Dermis blood vessel endothelial cell (primary cell): ENCODE measurements at places on chromosomes 3 and 15.

DNA sequence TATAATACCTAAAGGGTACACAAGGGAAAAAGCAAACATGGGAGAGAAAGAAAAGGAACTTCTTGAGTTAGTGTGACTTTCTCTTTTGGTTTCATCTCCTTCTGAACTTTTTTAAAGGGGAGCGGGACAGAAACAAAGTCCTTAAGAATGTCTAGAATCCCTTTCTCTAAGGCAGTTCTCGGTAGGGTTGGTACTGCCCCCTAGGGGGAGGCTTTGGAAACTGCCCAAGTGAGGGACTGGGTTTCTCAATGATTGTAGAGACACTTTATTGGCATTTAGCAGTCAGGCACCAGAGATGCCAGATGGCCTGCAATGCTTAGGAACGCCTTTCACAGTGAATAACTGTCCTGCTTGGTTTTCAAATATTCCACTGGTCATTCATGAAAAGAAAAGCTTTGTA lies 172.7 kb downstream of the WDR72 start:
- no peak for DNase-seq

GRCh38 chr3:58222161-58222724 lies 11.5 kb upstream of the DNASE1L3 start:
- DNase-seq: peak; percentile 47

GRCh38 chr15:90730290-90730689 lies 13.1 kb downstream of the BLM start:
- no peak for DNase-seq

- peak; percentile 62 for DNase-seq
Measured at GRCh38 chr15:48796930-48797329, 13.9 kb downstream of the CEP152 start.

DNA sequence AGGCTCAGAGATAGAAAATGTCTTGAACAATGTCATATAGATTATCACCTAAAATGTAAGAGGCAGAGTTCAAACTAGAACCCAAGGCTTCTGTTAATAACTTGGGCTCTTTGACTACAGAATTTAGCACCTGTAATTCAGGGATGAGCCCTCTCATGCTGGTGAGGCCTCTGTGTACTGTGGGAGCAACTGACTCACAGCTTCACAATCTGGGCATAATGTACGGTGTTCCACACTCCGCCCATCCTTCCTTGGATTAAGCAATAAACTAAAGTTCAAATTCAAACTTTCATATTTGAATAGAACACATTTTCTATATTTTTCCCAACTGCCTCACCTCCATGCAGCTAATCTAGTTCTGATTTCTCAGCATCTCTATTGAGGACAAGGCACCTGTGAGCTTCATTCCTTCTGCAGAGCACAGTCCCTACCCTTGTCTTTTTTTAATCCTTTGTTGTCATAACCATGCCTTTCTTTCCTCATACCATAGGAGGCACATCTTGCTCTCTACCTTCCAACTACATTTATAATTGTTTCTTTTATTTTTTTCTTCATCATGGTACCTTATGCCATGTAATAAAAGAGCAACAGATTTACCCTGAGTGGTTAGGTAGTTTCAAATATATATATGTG lies 392.1 kb downstream of the NLGN1 start:
- no peak for DNase-seq

- peak; percentile 78 for DNase-seq
Measured at GRCh38 chr3:131543714-131544113, 40.9 kb upstream of the MRPL3 start.
